Stimulated activated CD8-positive, alpha-beta memory T cell treated with anti-CD3 and anti-CD28 coated beads, Interleukin-12 subunit alpha, Interleukin-12 subunit beta, amount 100 ng/mL, for 4 hours (primary cell): ENCODE measurements at places on chromosomes 12 and 14.

GRCh38 chr12:110035534-110036104 lies 12.7 kb downstream of the C12orf76 start:
- DNase-seq = no peak

DNA sequence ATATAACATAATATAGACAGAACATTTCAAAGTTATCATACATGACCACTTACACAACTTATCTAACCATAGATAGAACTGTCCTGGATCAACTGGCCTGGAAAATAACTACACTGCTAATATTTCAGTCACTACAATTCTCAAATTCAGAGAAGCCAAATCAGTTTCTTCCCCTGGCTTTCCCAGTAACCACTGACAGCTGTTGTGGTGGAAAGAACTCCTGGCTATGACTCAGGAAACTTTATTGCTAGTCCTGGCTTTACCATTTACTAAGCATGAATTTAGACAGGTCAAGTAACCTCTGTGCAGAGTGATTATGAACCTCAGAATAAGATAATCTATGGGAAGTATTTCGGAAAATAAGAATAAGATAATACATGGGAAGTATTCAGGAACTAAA lies 244.9 kb upstream of the DIO2 start:
- DNase-seq = no peak

DNA sequence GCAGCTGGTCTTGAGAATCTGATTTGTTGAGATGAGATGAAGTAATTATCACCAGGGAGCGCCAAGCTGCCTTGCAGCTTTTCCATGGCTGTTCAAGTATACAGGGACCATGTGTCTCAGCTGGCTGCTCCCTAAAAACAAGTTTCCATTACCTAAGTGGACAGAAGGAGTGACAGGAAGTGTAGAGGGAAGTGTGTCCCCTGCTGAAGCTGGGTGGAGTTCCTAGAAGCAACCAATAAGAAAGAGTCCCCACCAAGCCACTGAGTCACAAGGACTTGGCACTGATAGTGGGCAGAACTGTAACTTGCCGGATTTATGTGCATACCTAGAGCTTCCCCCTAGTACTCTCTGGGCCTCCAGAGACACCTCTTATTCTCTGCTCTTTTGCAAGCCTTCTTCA lies 1.5 kb upstream of the GPX2 start:
- DNase-seq = no peak

- DNase-seq = no peak
Measured at GRCh38 chr14:106222311-106222710, 695.9 kb downstream of the TMEM121 start.

- DNase-seq = no peak
Measured at GRCh38 chr12:65889144-65889880, 65.0 kb downstream of the HMGA2 start.

GRCh38 chr14:95402176-95402575 lies 82.5 kb upstream of the CLMN start:
- DNase-seq = no peak

- DNase-seq = no peak
Measured at GRCh38 chr12:1429980-1430379, 164.4 kb downstream of the FBXL14 start.

- DNase-seq = no peak
Measured at GRCh38 chr14:51883232-51883631, 22.8 kb downstream of the GNG2 start.

GRCh38 chr14:25032092-25032784 lies 17.7 kb downstream of the STXBP6 start:
- no peak for DNase-seq

- DNase-seq = no peak
Measured at GRCh38 chr12:62537551-62537950, 70.9 kb downstream of the MON2 start.

DNA sequence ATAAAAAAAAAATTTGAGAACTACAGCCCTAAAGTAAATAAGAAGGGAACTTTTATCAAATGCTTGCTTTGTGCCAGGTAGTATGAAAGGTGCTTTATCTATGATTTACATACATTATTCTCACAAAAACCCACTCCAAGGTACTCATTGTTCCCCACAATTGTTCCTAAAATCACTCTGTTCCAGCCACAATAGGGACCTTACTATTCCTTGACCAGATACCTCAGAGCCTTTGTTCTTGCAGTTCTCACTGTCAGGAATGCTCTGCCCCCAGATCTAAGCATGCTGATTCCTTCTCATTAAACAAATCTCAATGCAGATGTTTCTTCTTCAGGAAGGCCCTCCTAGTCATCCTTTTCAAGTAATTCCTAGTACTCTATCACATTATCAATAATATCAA lies 60.2 kb downstream of the PPP1R12A start:
- DNase-seq = no peak

DNA sequence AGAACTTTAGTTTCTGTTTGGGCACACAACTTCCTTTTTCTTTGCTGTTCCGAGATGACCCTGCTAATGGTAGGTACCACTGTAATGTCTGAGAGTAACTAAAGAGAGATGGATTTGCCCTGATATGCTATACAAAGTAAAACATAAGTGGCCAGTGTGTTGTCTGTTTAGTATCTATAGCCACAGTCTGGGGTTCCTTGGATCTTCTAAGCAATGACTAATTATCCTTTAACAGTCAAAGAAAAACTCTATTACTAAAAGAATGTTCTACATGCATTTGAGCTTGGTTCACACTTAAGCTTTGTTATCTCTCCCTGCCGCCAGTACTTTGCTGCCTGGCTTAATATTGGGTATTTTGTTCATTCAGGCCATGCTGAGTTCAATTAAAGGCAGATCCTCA lies 1051.9 kb upstream of the FLRT2 start:
- no peak for DNase-seq

DNA sequence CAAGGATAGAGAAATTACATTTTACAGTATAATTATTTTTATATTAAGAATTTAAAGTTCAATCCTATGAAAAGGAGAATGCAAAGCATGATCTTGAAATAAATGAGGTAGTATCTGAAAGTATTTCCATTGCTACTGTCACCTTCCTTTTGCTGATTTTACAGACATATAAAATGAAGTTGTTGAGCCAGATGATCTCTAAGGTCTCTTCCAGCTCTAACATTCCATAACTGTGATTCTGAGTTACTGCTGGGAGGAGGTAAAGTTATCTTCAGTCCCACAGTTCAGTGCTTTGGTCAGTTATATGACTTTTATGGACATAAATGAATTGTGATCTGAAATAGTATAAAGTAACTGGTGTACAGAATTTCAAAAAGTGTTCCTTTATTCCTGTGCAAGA lies 52.8 kb downstream of the SLC38A6 start:
- no peak for DNase-seq

- no peak for DNase-seq
Measured at GRCh38 chr14:67519406-67519805, 13.7 kb upstream of the PLEKHH1 start.

GRCh38 chr12:96314723-96315122 lies 85.5 kb downstream of the CDK17 start:
- DNase-seq = no peak
